ENCODE measurements at places on chromosomes 16 and 17.

DNA sequence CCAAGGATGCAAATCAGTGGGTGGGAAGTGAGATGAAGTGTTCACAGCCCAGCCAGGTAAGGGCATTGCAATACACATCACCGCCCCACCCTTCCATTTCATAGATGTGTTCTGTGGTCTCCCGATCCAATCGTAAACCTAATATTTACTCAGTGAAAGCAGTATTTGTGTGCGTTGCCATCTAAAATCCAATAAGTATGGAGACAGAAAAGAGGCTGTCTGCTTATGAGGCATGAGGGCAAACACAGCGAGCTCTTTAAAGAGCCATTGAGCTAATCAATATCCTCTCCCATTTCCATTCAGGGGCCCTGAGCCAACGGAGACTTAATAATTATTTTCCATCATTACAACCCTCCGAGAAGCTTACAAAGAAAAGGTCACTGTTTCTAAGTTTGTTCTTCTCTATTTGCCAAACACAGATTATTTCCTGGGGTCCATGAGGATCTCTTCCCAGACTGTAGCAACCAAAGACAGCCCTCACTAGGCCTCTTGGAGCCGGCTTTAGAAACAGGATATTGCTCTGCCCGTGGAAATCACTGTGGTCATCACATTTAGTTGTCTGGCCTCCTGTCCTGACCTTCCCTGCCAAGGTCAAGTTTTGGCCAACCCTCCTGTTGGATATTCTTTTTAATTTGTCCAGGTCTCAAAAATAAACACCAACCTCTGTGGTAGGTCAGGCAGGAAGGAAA, 120.1 kb downstream of the SLC39A11 start:
- no peak for DNase-seq

- no peak for DNase-seq
Observed at GRCh38 chr17:76106703-76107102, 3.1 kb upstream of the EXOC7 start.

GRCh38 chr16:46736695-46737094, 11.4 kb downstream of the MYLK3 start:
- no peak for DNase-seq

DNA sequence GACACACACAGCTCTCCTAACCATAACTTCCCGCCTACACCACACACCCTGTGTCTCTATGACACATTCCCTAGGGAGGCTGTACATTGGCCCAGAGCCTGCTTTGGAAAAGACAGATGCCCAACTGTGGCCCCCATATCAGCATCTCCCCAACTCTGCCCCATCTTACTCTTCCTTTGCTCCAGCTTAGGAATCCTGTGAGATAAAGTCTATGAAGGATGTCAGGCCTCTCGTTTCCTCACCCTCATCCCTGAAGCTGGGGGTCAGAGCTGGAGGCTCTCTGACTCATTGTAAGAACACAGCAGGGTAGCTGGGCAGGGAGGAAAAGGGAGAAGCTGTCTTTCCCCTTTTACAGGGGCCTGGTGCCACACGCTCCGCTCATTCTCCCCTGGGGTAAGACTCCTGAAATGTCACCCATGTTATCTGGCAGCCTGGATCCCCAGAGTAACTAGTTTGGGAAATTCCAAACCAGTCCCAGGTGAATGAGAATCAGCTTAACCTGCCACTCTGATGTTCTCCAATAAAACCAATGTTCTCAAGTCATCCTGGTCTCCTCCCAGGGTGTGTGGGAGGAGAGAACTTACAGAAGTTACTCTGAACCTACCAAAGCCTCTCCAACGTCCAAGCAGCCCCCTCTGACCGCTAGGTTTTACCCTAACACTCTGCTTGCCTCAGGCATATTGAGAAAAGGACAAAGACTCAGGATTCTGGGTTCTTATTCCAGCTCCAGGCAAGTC, 2.8 kb downstream of the RAPGEFL1 start:
- no peak for DNase-seq

GRCh38 chr17:83190601-83191387, 111.4 kb downstream of the METRNL start:
- no peak for DNase-seq

DNA sequence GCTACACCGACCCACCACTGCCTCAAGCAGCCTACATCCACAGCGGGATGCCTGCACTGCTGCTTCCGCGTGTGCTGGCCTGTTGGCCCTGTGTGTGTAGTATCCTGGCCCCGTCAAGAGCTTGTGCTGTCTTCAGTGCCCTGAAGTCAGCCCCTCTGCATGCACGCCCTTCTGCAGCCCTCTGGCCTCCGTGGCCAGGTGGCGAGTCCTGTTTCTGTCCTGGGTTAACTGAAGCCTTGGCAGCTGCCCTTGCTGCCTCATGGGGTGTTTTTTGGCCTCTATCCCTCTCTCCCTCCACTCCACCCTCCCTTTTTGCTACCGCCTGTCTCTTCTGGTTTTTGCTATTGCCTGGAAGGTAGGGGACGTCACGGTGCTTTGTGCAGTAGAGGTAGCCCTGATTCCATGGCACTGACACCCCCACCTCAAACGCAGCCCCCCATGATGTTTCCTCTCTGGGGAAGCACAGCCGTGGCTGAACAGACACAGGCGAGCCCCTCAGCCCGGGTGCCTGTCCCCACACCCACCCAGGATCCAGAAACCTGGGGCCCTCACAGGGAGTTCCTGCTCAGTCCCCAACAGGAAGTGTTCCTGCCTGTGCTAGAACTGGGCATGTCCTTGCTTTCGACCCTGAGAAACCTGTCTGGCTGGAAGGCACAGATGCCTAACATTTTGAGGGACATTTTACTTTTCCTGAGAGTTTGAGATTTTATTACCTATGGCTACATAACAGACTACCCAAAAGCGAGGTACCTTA, 18.8 kb upstream of the AMZ2 start:
- DNase-seq: no peak

Data from GM23338 (cell line).